ENCODE measurements at places on chromosomes 13 and 19.

GRCh38 chr13:41428155-41428554 lies 29.2 kb upstream of the RGCC start:
- DNase-seq: peak; percentile 36

DNA sequence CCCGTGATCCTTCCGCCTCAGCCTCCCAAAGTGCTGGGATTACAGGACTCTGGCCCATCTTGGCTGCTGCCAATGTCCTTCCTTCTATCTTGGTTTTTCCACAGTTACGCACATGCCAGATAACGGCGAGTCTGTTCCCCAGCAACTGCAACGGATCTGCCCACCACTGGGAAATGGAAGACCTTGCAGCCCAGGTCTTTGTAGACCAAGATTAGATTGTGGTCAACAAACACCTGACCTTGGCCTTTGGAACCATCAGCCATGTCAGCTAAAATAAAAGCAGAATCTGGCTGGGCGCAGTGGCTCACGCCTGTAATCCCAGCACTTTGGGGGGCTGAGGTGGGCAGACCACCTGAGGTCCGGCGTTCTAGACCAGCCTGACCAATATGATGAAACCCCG lies 10.4 kb upstream of the LDLR start:
- no peak for DNase-seq

DNA sequence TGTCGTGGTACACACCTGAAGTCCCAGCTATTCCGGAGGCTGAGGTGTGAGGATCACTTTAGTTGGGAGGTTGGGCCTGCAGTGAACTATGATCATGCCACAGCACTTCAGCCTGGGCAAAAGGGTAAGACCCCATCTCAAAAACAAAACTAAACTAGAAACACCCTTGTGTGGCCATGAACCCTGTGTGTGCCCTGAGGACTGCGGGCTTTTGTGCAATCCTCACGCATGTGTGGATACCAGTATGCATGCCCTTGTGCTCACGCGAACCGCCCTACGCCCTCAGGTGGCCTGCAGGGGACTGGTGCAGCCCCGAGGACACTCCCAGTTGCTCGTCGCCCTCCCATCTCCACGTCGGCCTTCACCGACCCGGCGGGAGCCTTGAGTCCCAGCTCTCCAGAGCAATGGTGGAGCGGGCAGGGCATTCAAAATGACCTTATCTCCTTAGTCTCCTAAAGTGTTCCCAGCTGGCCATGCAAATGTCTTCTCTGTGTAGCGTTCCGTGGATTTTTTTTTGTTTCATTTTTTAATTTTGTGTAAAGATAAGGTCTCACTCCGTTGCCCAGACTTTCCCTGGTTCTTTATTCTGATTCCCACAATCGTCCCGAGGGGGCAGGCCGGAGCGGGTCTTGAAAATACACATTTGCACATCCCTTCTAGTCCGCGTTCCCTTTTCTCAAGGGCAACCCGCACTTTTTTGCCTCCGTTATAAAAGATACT lies 868 bp upstream of the EGLN2 start:
- peak; percentile 68 for DNase-seq

- DNase-seq: no peak
Measured at GRCh38 chr19:53991224-53992113, at the start of gene CACNG6. Gene CACNG6, plus strand, starts transcription at chr19:53991637. Its CDS starts 1,241 bp downstream, at chr19:53992878.

DNA sequence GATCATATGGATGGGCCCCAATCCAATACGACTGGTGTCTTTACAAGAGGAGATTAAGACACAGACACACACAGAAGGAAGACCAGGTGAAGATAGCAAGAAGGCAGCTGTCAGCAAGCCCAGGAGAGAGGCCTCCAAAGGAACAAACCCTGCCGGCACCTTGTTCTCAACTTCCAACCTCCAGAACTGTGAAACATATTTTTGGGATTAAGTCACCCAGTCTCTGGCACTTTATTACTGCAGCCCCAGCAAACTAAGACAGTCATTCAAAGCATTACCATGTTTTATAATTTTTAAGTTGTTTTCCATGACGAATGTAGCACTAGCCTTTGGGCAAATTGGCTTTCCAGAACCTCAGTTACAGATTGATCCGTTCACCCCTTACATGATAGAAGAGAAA lies 11.3 kb downstream of the STARD13 start:
- DNase-seq: no peak

DNA sequence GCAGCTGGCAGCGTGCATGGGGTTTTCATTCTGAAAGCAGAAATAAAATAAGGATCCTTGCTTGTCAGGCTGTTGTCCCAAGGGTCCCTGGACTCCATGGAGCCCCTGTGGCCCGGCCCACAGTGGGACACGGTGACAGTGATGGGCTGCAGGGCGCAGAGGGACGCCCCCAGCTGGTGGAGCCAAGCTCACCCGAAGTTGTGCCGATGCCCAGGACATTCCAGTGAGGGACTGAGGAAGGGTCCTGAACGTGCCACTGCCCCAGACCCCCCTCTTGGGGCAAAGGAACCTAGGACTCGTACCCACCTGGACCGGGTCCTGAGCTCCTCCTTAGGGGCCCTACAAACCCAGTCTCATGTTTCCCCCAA lies 35.0 kb downstream of the MYO9B start:
- DNase-seq: no peak
